ENCODE measurements at places on chromosomes 16 and 17.

DNA sequence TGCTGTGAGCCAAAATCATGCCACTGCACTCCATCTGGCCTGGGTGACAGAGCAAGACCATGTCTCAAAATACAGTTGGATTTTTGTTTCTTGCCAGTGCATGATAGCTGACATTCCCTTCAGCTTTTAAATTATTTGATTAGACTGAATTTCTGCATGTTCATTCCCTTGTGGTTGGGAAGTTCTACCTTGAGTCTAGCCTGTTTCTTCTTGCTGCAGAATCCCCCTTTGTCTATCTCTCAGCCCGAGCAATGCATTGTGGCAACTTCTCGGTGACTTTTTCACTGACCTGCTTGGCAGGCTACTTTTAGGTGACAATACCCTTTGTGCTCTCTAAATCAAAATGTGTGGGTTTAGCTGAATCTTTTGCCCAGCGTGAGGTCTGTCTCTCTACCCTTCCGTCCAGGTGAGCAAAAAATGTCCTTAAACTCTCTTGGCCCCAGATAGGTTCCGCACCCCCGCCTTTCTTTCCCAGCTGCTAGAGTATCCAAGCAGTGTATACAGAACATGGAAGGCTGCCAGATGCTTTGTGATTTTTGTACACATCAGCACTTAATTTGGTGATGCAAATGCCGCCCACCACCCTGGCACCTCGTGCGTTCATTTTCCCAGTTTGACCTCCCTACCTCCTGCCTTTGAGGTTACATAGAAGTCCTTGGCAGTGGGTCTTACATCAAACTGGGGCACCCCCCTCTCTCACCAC lies 130.2 kb downstream of the ABCC6 start:
- DNase-seq: no peak
- no peak overlapping the region for H3K4me3 ChIP-seq
- no peak overlapping the region for H3K27ac ChIP-seq
- H3K4me1 ChIP-seq: no peaks in the 10 kb centered on the region

DNA sequence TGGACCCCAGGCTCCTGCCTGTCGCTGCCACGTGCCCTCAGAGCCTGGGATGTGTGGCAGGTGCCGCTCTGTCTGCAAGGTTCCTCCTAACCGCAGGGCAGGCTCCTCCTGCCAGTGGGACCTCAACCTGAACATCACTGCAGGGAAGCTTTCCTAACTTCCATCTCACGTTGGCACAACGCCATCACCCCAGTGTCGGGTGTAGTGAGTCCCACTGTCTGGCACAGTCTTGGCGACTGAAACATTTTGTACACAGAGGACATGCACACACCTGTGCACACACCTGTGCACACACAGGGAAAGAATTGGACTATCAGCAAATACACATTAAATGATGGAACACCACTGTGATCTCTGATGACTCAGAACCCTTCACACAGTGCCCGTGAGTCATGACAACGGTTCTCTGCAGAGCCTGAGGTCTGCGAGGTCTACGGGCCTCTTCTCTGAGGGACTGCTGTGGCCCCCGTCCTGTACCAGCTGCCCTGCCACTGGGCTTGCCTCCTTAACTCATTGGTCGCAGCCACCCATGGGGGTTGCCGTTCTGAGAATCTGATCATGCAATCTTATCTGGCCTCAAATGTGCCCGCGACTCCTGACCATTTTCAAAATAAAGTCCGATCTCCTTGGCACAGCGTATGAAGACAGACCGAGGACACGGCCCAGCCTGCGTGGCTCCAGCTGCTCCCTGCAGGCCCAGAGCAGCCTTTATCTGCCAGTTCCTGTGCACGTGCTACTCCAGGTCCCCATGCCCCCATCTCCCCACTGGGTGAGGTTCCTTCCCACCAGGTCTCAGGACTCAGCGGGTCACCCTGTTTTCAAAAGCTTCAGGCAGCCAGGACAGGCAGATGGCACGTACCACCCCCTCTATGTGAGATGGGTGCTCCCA lies 7.6 kb downstream of the CCDC57 start:
- H3K36me3 ChIP-seq: peaks cover 6% of the 10 kb centered on the region
- H3K27me3 ChIP-seq: no peaks in the 10 kb centered on the region
- H3K27ac ChIP-seq: peak overlapping the region; percentile 95
- no peak overlapping the region for H3K4me3 ChIP-seq

DNA sequence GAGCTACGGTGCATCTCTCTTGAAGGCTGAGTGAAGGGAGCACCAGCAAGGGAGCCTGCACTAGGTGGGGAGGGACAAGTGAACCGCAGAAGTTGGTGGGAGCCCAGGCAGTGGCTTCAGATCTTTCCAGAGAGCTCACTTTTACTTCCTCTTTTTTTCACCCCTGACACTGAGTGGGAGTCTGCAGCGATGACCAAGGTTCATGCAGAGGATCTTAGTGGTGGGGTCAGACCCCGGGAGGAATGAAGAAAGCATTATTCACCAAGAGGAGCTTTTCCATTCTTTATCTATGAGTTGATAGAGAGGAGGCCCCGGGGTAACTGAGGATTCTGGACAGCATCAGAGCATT lies 3.0 kb upstream of the CCL2 start:
- no peaks in the 10 kb centered on the region for H3K36me3 ChIP-seq
- DNase-seq: no peak
- H3K27me3 ChIP-seq: peaks cover 65% of the 10 kb centered on the region
- H3K27ac ChIP-seq: no peak overlapping the region

DNA sequence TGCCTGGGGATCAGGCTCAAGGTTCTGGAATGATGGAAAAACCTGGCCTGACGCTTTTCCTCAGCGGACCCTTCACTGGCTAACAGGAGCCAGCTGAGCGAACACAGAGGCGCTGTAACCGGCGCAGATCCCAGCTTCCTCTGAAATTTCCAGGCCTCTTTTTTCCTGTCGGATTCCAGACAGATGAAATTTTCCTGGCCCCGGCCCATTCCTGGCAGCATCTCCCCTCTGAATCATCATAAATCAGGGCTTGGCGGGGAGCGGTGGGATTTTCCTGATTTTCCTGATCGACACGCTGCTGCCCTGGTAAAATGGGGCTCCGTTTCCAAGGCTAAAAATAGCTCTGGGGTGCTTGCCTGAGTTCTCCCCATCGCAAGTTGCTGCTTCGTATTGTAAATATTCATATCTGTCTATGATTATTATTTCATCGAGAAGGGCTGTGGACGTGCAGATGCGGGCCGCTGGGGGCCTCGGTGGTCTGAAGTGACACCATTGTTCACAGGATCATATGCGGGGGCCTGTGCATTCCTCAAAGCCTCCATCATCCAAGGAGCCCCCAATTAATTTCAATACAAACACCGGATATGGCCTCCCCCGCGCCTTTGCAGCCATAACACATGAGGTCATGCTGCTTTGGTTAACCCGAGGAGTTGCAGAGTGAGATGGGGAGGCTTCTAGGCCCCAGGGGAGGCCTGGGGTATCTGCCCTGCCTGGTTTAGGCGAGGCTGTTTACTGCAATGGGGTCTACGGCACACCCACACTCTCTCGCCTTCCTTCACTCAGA lies 45.8 kb upstream of the ETV4 start:
- no peaks in the 10 kb centered on the region for H3K4me1 ChIP-seq
- peaks cover 4% of the 10 kb centered on the region for H3K27me3 ChIP-seq
- H3K27ac ChIP-seq: no peak overlapping the region
- H3K4me3 ChIP-seq: no peak overlapping the region

GRCh38 chr17:2058586-2059546 lies 4.0 kb downstream of the HIC1 start:
- peaks cover 54% of the 10 kb centered on the region for H3K4me1 ChIP-seq
- peak overlapping the region; percentile 78 for H3K27ac ChIP-seq
- DNase-seq: peak; percentile 87
- H3K27me3 ChIP-seq: no peaks in the 10 kb centered on the region

GRCh38 chr17:65035191-65035590 lies 21.3 kb downstream of the GNA13 start:
- peaks cover 30% of the 10 kb centered on the region for H3K36me3 ChIP-seq
- peak overlapping the region; percentile 50 for H3K27ac ChIP-seq
- no peaks in the 10 kb centered on the region for H3K27me3 ChIP-seq
- no peak for DNase-seq
- peaks cover 59% of the 10 kb centered on the region for H3K4me1 ChIP-seq

- H3K4me1 ChIP-seq: peaks cover 79% of the 10 kb centered on the region
- peak overlapping the region; percentile 34 for H3K27ac ChIP-seq
- no peaks in the 10 kb centered on the region for H3K27me3 ChIP-seq
- DNase-seq: no peak
These were observed 3.1 kb upstream of the POLG2 start for GRCh38 chr17:64499805-64500486.

GRCh38 chr17:64786337-64786736 lies 124.2 kb upstream of the SMURF2 start:
- H3K27ac ChIP-seq: no peak overlapping the region
- no peak for DNase-seq
- H3K36me3 ChIP-seq: no peaks in the 10 kb centered on the region
- no peak overlapping the region for H3K4me3 ChIP-seq
- peaks cover 12% of the 10 kb centered on the region for H3K4me1 ChIP-seq
- no peaks in the 10 kb centered on the region for H3K27me3 ChIP-seq

DNA sequence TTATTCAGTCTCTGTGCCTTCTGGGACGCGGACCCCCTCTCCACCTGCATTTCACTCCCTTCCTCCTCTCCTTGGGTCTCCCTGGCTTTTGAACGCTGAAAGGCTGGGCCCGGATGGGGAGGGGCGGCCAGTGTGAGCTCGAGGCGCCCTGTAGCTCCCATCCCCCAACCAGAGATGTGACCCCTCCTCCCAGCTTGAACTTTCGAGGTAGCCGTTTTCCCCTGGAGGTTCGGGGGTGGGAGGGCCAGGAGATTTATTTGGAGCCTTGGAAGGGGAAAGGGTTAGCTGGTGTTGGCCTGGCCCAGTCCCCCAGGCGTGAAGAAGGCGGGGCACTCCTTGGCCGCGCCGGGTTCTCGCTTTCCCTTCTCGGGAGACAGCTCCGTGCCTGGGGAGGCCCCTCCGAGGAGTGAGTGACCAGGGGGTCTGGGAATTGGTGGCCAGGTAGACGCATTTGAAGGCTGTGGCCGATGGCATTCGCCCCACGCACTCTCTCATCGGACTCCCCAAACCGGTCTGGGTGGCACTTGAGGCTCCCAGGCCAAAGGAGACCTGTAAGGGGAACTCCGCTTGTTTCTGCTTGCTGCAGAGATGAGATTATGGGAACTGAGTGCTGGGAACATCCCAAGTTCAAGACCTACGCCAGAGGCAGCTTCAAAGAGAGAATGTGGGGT lies 942 bp downstream of the LDAF1 start:
- H3K4me3 ChIP-seq: peak overlapping the region; percentile 81
- peaks cover 20% of the 10 kb centered on the region for H3K4me1 ChIP-seq
- H3K27me3 ChIP-seq: no peaks in the 10 kb centered on the region
- peaks cover 11% of the 10 kb centered on the region for H3K36me3 ChIP-seq

DNA sequence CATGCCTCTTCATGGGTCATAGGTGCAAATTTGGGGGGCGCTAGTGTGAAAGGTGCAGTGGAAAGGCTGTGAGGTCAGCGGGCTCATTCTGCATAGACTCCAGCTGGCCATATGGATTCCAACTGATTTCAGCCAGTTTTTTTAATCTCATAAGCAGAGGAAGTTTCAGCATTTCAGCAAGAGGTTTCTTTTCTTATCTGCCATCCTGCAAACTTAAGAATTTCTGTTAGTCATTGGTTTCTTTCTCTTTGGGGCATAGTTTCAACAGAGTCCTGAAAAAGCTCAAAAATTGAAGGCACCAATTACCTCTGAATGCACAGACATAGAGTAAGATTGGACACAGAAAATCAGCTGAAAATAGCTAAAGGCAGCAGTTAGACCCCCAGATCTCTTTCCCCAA lies 16.2 kb upstream of the ALOX15 start:
- no peak for DNase-seq
- no peaks in the 10 kb centered on the region for H3K36me3 ChIP-seq
- no peak overlapping the region for H3K27ac ChIP-seq
- no peak overlapping the region for H3K4me3 ChIP-seq
- peaks cover 13% of the 10 kb centered on the region for H3K27me3 ChIP-seq

DNA sequence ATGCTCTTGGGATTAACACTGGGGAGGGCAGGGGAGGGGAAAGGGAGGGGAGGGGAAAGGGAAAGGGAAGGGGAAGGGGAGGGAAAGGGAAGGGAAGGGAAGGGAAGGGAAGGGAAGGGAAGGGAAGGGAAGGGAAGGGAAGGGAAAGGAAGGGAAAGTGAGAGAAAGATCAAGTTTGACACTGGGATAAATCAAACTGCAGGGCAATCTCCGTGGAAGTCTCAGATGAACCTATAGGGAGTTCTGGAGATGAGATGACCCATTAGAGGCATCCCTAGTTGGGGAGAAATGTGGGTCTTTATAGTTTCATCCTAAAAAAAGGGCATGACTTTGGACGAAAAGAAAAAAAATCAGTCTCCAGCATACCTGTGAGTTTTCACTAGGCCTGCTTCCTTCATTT lies 2.2 kb downstream of the KRTAP4-12 start:
- no peak overlapping the region for H3K27ac ChIP-seq
- no peak overlapping the region for H3K4me3 ChIP-seq
- no peak for DNase-seq
- peaks cover 18% of the 10 kb centered on the region for H3K27me3 ChIP-seq

DNA sequence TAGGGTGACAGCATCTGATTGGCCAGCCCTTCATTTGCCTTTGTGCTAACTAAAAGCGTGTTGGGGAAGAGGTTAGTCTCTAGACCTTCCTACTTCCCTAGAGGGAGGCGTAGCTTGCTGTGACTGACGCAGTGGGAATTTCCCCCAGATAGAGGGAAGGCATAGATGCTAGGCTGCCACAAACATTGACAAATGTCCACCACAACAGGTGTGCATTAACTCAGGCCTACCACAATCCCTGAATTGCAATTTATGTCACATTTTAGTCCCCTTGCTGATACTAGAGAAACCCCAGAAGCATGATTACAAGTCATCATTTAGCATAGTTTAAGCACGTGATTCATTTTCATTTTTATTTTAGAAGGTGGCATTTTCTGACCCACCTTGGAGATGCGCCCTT lies 76.3 kb upstream of the WSB1 start:
- no peaks in the 10 kb centered on the region for H3K27me3 ChIP-seq
- H3K4me3 ChIP-seq: no peak overlapping the region
- H3K27ac ChIP-seq: peak overlapping the region; percentile 96
- DNase-seq: no peak
- peaks cover 29% of the 10 kb centered on the region for H3K4me1 ChIP-seq

DNA sequence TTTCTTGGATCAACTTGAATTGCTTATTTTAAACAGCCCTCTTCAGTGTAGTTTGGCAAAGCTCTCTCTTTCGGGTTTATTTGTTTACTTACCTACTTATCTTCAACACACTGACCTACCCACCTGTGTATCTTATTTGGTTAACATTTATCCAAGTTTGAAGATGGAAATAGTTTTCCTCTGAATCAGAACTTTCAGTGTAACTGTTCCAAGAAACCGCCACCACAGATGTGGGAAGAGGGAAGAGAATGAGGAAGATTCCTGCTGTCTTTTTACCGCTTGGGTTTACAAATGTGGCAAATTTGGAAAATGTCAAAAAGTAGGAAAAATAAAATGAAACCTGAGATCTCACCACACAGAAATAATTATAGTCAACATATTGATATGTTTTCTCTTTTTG lies 115.8 kb downstream of the MSI2 start:
- DNase-seq: no peak
- no peak overlapping the region for H3K4me3 ChIP-seq
- peaks cover 26% of the 10 kb centered on the region for H3K36me3 ChIP-seq
- no peaks in the 10 kb centered on the region for H3K27me3 ChIP-seq
- H3K4me1 ChIP-seq: peaks cover 14% of the 10 kb centered on the region
- H3K27ac ChIP-seq: no peak overlapping the region
